GM23338 (cell line): ENCODE measurements at places on chromosomes 2 and 18.
A peak's percentile ranks its signal among the peaks of the same experiment; 100 is the strongest.

DNA sequence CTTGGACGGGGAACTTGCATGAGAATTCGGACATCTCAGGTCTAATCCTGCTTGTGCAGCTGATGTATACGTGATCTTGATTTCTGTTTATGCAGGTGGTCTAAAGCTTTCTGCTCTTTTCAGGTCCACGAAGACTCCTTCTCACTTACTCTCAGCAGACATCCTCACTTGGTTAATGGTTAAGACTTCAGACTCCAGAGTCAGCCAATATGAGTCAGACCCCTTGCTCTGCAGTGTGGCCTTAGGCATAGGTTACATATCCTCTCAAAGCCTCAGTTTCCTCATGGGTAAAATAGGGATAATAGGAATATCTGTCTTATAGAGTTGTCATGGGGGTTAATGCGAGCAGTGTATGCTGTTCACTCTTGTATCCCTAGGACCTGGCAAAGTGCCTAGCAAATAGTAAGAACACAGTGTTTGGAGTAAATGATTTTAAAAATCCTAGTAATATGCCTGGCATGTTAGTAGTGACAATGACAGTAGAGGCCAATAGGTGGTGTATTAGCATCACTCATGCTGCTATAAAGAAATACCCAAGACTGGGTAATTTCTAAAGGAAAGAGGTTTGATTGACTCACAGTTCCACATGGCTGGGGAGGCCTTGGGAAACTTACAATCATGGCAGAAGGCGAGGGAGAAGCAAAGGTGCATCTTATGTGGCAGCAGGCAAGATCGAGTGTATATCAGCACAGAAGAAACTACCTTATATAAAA, 42.3 kb downstream of the XRCC5 start:
- DNase-seq, result no peak

DNA sequence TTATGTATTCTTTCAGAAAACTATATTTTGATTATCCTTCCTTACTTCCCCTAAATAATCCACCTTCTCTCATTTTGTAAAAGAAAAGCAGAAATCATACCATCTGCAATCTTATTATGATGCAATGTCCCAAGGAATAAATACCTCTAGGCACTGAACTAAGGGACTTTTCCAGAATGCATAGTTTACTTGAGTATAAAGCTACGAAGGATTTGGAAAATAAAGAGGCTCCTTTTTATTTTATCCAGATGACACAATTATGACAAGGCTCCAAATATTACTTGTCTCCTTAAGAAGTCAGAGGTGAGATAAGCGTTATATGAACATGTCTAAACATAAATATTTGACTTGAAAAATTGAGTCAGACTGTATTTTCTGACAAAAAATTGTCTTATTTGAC, 72.1 kb downstream of the COL3A1 start:
- DNase-seq, result no peak

GRCh38 chr2:201470821-201471731, 19.5 kb downstream of the STRADB start:
- DNase-seq, result peak; percentile 78

DNA sequence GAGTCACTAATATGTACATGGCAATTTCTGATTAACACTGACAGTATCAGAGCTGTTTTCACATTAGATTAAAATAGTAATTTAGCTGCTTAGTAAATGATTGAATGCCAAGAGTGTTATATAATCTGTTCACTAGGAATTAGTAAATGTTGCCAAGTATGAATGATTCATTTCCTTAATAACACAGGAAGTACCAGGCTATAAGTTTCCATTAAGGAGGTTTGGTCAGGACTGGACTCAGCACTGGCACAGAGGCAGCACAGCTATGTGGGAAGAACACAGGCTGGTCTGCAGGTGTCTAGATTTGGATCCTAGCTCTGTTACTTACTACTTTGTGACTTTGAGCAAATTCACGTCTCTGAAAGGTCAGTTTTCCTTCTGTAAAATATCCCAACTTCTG, 97.2 kb downstream of the TDRD15 start:
- DNase-seq, result no peak

GRCh38 chr2:208725280-208725679, 318.7 kb downstream of the PTH2R start:
- no peak for DNase-seq

- DNase-seq, result no peak
Observed at GRCh38 chr18:48061781-48062570, 131.5 kb upstream of the SMAD2 start.

GRCh38 chr2:152171718-152172117, 3.8 kb downstream of the STAM2 start:
- no peak for DNase-seq

DNA sequence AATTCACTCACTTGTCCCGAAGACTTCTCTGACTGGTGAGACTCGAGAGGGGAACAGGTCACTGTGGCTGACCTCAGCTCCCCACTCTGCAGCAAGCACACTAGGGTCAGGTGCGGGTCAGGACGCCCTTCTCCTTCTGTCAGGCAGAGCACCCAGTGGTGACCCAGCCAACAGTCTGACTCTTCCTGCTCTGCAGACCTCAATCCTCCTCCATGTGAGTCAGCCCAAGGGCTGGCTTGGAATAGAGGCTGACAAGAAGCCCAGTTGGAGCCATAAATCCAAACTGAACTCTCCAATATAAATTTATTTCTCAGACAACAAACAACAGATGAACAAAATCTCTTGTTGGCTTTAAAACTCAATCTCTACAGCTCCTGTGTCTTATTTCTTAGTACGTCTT, 253.1 kb downstream of the SH3BP4 start:
- no peak for DNase-seq

- no peak for DNase-seq
Observed at GRCh38 chr2:42050010-42050702, 2.3 kb downstream of the PKDCC start.
